AG20443 (cell line): ENCODE measurements at places on chromosomes 11 and 22.

DNA sequence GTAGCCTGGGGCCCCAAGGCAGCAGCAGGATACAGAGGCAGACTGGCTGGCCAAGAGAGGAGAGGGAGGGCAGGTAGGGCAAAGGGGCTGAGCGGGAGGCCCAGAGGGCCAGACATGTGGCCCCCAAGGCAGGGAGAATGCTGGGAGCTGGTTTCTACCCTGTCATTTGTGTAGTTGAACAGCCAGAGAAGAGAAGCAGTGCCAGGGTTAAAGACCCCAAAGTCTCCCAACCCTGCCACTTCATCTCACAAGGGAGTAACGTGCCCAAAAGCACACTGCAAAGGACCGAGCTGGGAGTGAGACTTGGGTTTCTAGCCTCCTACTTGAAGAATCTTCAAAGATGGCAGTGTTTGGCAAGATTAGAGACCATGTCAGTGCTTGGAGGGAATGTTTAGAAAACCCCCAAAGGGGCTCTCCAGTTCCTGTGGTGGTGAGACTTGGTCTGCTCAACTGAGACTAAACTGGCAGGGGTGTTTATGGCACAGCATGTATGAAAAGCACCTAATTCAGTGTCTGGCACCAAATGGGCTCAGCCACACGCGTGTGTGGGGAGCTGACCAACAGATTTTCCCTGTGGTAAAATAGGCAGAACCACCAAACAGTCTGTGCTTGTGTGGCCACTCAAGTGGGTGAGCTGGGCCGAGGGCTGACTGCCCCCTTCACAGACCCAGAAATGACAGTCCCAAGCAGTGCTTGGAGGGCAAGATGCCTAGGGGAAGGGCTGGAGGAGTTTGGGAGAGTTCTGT, 68.2 kb upstream of the CLTCL1 start:
- DNase-seq, result peak; percentile 4

DNA sequence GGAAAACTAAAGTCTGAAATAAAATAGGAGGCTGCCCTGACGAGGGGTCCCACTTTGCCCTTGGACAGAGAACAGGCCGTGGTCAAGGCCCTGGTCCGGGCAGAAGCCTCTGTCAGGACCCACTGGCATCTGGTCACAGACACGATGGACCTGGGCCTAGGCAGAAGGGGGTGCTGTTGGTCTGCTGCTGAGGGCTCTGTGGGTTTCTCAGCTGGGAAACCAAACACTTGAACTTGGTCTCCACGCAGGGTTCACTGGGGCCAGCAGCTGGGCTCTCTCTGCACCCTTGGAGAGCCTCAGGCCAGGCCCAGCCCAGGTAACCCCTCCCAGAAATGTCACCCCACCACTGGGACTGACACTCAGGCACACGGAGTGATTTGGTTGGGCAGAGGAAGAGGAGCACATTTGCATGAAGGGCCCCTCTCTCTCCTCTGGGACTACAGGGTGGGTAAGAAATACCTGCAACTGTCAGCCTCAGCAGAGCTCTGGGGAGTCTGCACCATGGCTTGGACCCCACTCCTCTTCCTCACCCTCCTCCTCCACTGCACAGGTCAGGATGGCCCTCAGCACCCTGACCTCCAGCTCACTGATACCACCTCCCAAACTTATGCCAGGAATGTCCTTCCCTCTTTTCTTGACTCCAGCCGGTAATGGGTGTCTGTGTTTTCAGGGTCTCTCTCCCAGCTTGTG, 48.1 kb upstream of the TOP3B start:
- DNase-seq, result peak; percentile 28

GRCh38 chr11:120660024-120660565, 148.5 kb downstream of the GRIK4 start:
- peak; percentile 61 for DNase-seq

GRCh38 chr11:70335511-70335910, 62.8 kb upstream of the CTTN start:
- DNase-seq, result no peak

DNA sequence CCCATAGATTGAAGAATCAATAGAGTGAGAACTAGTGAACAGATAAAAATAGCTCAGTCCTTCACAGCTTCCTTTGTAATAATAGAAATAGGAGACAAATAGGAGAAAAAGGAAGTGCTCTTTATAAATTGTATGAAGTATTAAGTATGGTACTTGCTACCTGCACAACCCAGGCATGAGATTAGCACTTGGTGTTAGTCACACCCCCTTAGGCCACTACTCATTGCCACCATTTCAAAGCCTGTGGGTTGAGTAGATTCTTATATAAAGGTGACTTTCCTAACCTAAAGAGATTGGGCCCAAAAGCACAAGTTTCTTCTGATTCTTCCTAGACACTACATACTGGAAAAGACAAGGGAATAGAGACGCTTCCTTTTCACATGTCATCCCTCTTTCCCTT, 37.7 kb upstream of the ADORA2A start:
- no peak for DNase-seq

DNA sequence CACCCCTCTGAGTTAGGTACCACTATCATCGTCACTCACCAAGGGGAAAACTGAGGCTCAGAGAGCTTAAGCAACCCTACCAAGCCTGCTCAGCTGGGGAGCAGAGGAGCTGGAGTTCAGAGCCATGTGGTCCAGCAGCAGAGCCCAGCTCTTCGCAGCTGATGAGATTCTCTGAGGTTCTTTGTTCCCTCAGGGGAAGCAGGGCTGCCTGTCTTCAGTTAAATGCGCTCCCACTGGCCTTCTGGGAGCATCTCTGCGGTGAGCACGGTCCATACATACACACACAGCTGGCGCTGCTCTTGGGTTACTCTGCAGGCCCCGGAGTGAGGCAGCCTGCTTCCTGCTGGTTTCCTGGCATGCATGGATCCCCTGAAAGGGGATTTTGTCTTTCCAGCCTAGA, 5.2 kb upstream of the PTGDR2 start:
- no peak for DNase-seq

GRCh38 chr11:114909866-114910265, 231.5 kb downstream of the NXPE2 start:
- DNase-seq, result no peak

GRCh38 chr11:106625566-106625965, 392.7 kb downstream of the GUCY1A2 start:
- DNase-seq, result no peak

DNA sequence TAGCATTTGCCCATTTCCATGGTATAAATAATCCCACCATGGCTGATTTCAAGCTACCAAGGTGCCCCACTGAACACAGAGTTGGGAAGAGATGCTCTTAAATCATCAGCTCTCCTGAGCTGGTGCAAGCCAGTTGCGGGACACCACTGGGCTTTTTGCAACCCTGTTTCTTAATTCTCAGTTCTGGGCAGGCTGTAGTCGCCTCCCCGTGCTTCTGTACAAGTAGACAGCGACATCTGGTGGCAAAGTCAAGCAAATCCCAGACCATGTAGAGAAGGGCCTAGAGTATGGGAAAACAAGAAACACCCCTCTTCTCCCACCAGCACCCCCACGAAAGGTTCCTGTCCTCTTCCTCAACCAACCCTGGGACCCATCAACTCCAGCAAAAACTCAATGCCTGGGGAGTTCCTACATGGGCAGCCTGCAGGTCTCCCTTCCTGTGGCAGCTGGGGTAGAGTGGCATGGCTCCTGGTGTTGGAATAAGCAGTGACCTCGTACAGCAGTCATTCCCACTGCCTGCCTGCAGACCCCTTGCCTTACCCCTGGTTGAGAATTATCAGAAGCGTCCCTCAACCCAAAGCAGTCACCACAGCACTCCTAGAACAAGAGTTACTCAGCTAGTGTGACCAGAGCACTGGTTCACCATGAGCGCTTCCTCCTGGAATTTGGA, 68.4 kb downstream of the IGLL5 start:
- peak; percentile 84 for DNase-seq

DNA sequence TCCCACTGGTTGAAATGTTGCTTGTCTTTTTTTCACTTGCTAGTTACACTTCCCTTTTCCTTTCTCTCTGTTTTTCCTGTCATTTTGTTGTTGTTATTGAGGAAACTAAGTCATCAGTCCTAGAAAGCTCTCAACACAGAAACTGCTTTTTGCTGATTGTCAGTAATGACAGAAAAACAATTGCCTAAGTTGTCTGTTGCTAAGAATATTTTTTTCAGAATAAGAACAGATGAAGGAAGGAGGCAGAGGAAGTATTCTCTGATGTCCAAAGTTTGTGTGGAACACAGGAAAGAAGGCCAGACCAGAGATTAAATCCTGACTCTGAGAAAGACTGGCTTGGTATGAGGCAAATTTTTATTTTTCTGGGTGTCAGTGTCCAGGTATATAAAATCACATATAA, 163.3 kb downstream of the CASP12 start:
- DNase-seq, result no peak

DNA sequence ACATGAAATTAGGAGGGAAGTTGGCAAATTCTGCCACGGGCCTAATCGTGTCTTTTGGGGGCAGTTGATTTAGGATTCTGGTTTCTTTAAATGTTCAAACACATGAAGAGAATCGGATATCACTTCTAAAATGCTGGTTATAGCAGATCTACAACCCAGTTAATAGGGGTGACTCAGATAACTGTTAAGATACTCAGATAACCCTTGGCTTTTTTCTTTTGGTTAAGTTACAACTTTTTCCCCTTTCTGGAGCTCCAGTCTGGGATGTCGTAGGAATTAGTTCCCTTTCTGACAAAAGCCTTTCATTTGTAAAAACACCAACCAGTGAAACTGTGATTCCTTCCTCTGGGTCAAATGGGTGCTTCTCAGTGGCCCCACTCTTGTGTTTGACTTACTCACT, 976 bp downstream of the DEPDC7 start:
- no peak for DNase-seq

GRCh38 chr11:95301474-95301873, 70.5 kb upstream of the SESN3 start:
- DNase-seq, result no peak

- DNase-seq, result peak; percentile 67
Measured at GRCh38 chr22:50118557-50119168, 28.9 kb downstream of the MOV10L1 start.

- DNase-seq, result no peak
Measured at GRCh38 chr11:75816561-75817239, 1.7 kb downstream of the UVRAG start.

GRCh38 chr11:102341844-102342318, 5.1 kb upstream of the BIRC2 start:
- peak; percentile 76 for DNase-seq

DNA sequence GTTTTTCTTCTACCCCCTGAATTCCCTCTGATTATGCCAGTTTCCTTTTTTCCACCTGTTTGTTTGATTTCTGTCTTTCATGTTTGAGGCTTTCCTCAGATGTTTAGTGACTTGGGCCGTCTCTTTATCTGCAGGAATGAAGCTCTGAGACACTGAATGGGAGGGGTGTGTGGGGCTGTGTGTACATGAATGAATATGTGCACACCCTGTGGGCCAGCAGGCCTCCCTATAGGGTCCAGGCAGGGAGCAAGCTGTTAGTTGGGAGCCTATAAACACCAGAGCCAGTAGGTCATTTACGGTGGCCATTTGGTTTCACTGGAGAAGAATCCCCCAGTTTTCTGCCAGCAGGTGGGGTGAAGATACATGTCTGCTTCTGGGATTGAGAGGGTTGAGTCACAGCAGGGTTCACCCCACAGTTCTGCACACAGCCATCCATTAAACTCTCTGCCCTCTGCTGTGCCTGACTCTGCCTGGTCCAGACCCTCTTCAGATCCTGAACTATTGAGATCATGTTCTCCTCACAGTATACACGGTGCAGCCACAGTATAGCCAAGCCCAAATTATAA, 34.8 kb downstream of the BARX2 start:
- DNase-seq, result no peak

- DNase-seq, result peak; percentile 45
Measured at GRCh38 chr11:66371627-66372415, at the start of gene SLC29A2. Gene SLC29A2 (minus strand): TSS chr11:66371760. CDS start chr11:66371591, 169 bp downstream.

- DNase-seq, result no peak
Measured at GRCh38 chr22:24393848-24394247, 33.6 kb upstream of the ADORA2A start.

- no peak for DNase-seq
Measured at GRCh38 chr11:66457826-66458225, 8.9 kb upstream of the PELI3 start.

- no peak for DNase-seq
Measured at GRCh38 chr11:102751673-102752072, 26.9 kb upstream of the MMP8 start.

GRCh38 chr11:316031-316701, 2.3 kb downstream of the IFITM1 start:
- DNase-seq, result peak; percentile 29

GRCh38 chr11:119041821-119042514, 11.3 kb upstream of the SLC37A4 start:
- no peak for DNase-seq

GRCh38 chr11:86565388-86565787, 107.0 kb downstream of the ME3 start:
- DNase-seq, result no peak

- peak; percentile 74 for DNase-seq
Measured at GRCh38 chr11:46367244-46367915, 14.1 kb upstream of the MDK start.

DNA sequence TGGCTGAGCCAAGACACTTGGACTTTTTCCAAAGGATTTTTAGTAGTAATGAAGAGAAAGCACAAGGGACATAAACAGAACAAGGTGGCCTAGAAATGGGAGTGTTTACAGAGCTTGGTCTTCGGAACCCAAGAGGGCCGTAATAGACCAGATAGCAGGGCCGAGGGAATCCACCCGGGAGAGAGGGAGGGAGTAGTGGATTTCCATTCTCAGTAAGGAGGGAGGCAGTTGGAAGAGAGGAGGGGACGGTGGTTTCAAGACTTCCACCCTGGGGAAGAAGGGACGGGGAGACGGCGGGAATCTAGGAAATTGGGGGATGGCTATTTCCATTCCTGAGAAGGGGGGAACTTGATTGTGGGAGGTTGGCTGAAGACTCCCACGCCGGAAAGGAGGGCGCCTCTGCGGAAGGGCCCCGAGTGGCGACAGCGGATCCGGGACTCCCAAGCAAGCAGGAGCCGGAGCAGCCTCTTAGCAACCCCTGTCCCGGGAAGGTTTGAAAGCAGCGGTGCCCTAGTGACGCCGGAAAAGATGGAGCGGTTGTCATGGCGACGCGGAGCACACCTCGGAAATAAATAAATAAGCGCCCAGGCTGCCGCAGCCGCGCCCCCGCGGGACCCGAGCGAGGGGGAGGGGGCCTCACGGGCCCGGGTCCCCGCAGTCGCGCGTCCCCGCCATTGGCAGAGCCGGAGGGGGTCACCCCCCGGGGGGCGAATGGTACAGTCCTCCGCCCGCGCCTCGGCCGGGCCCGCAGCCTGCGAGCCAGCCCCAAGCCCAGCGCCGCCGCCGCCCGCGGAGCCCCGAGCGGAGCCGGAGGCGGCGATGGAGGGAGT, 31.6 kb downstream of the EIF3F start:
- DNase-seq, result peak; percentile 89

DNA sequence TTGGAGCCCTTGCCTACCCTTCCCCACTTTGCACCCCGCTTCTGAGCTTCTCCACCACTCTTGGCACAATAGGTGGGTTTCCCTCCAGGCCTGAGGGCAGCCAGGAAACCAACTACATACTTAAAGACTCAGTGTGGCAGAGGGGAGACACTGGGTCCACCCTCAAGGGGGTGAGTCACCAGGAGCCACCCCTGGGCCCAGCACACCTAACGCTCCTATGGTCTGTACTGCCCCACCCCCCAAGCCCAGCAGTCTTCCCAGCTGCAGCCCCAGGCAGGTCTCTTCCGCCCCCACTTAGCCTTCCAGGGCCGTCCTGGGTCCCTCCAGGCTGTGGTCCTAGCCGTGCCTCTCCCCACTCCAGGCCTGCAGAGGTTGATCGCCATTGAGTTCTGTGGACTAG, 3.2 kb upstream of the TMPRSS13 start:
- DNase-seq, result no peak

- DNase-seq, result no peak
Measured at GRCh38 chr11:86247608-86248007, 3.1 kb downstream of the EED start.

- DNase-seq, result no peak
Measured at GRCh38 chr22:22603470-22603947, 40.9 kb upstream of the GGTLC2 start.

GRCh38 chr11:64148917-64149617, 16.8 kb downstream of the MACROD1 start:
- DNase-seq, result no peak
